ENCODE measurements at places on chromosomes 16 and 17.
A peak's percentile ranks its signal among the peaks of the same experiment; 100 is the strongest.

DNA sequence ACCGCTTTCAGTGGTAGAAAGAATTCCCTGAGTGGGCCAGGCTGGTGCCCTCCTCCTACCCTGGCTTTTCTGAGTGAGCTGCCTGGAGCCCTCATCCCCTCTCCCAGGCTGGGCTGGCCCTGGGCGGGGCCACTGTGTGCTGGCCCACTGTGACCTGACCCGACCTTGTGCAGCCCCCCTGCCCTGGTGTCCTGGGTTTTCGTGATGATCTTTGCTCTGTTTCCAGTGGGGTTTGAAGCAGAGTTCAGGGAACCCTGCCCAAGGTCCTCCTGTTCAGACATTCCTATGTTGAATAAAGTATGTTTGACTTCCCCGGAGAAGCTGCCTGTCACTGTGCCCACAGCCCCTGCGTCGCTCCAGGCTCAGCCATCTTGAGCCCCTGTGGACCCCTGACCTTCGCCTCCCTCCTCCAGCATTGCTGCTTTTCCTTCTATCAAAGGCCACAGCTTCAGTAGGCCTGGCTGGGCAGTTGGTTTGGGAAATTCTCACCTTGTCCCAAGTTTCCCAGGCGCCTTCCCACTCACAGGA is 13.7 kb upstream of the NAGLU start:
- DNase-seq = no peak

GRCh38 chr16:11474617-11475291 is 112.0 kb downstream of the LITAF start:
- no peak for DNase-seq

DNA sequence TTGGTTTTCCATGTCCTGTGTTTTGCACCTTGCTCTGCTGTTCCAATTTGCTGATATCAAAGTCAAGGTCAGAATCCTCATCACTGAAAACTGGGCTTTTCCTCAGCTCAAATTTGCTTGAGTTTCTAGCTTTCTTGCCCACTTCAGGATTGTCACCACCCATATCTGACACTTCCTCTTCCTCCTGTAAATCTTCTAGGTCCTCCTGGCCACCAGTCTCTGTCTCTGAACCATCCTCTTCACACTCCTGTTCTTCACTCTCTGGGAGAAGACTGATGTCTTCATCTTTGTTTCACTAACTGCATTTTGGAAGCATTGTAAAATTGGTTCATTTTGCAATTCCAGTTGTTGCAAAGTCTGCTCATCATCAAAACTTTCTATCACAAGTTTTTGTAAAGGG is 63.4 kb upstream of the RBL2 start:
- no peak for DNase-seq

DNA sequence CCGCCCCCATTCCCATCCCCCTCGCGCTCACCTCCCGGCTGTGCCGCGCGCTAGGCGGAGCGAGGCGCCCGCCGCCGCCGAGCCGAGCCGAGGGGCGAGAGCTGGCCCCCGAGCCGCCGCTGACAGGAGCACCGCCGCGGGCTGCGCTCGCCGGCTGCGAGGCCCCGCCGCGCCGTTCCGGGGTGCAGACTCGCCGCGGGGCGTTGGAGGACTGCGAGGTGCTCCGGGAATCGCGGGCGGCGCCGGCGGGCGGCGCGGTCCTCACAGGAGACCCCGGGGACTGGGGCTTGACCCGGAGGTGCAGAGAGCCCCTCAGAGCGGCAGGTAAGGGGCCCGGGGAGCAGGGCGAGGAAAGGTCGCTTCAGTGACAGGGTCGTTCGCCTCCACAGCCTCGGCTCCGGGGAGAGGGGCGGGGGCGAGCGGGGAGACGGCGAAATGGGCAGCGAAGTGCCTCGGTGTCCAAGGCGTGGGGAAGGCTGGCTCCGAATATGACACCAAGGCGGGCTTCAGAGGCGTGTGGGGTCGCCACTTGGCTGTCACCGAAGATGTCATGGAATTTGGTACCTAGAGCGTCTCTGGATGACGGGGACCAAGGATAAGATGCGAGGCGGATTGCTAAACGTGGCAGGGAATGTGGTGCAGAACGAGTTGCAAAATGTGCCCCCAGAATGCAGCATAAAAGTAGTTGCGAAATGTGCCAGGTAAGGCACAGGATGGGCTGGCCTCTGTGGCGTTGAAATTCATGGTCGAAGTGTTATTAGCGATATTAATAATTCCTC is 580 bp downstream of the TANC2 start:
- no peak for DNase-seq

GRCh38 chr17:17496189-17497064 is at the start of gene RASD1:
TSS of gene RASD1 (minus strand) at chr17:17496395. CDS start at chr17:17496181, 214 bp downstream.
- peak; percentile 66 for DNase-seq

DNA sequence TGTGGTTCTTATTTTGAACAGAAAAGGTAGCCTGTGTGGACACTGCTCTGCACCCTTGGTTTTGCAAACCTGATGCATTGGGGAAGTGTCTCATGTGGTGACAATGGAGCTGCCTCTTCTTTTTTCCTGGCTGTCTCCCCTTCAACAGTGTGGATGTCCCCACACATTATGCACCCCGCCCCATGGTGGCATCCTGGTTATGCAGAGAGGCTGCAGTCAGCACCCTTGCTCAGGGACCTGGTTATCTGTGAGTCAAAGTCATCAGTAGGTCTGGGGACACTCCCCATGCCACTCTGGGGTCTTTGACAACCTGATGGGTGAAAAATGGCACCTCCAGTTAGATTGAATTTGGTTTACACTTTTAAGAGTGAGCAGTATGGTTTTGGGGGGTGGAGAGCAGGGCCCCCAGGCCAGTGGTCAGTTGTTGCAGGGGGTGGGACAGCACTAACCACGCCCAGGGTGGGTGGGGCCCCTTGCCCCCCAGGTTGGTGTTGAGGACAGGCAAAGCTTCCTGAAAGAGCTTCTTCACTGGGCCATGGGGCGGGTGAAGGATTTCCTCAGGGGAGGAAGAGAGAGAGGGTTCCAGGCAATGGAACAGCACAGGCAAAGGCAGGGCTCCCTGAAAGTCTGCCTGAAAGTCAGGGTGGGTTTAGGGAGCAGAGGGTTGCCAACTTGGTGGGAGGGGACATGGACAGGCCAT is 24.6 kb upstream of the KCNJ12 start:
- no peak for DNase-seq

DNA sequence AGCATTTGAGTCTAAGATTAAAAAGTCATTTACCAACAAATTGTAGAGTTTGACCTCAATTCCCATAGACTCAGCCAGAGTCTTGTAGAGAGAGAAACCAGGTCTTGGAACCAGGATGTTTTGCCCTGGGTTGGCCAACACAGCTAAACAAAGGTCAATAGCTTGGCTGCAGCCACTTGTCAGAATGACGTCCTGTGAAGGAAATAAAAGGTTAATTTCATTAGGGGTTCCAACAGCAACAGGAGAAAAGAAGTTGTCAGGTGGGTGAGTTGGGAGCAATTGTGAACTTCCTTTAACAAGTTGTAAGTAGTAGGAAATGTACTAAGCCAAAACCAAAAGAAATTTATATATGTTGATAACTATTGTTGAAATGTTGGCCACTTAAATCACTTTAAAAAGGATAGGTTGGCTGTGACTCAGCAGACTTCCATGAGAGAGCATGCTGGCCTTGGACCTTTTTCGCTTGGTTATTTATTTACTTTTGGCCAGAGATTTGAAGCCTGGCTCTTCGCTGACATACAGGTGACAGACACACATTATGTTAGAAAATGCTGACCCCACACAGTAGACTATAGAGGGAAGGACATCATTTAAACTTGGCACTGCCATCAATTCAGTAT is 4.3 kb downstream of the TAT start:
- DNase-seq = no peak

DNA sequence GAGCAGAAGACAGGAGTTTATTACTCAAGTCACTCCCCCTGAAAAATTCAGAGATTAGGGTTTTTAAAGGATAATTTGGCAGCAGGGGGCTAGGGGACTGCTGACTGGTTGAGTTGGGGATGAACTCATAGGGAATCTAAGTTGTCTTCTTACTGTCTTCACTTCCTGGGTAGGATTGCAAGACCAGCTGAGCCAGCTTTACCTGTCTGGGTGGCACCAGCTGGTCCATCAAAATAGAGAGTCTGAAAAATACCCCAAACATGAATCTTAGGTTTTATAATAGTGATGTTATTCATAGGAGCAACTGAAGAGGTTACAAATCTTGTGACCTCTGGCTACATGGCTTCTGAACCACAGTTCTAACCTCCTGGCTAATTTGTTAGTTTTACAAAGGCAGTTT is 157.9 kb downstream of the PPM1E start:
- DNase-seq = no peak
